Ureter (tissue), 1 donor: ENCODE measurements at places on chromosomes 6 and 20.
A peak's percentile ranks its signal among the peaks of the same experiment; 100 is the strongest.

DNA sequence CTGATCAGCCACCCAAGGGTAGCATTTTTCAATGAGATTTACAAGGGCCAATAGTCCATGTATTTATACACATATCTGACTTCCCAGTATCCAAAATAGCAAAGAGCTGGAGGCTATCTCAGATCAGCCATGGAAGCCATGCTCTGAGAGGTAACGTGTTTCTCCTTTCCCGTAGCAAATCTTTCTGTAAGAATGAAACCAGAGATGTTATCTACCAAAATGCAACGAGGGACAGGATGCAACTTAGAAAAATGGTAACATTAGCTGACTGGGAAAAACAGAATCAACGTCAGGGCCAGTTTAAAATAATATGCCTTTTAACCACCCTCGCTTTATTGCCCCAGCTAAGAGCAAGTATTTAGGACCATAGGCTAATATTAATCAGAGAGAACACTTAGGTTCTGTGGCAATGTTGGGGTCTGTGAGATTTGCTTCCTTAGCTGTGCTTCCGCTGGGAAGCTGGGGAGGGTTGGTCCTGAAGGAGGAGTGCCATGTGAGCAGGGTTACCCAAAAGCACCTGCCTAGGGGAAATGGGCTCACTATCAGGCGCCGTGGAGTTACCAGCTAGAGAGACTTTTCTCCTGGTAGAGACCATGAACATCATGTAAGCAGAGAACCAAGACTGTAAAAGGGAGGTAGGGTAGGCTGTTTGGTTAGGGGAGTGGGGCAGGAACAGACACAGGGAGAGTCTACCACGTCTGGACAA is 1.2 kb downstream of the ZNF831 start:
- no peak for DNase-seq

GRCh38 chr20:17757496-17757895 is 57.7 kb downstream of the BANF2 start:
- no peak for DNase-seq

DNA sequence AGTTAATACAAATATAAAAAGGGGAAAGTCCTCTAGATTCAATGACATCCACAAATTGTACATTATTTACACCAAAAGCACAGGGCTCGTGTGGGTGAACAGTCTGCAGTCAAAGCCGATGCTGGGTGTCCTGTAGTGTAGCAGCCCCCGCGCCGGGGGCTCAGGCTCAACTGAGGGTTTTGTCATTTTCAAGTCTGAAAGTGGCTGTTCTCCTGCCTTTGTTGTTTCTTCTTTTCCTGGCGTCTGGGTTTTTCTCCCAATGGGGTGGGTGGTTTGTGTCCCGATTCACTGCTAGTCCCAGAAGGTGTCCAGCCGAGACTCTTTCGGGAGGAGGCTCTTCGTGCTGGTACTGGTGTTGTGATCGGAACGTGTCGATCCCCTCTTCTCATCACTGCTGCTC is 146.0 kb downstream of the ZMYND8 start:
- no peak for DNase-seq

- no peak for DNase-seq
Measured at GRCh38 chr20:22630701-22631100, 46.3 kb upstream of the FOXA2 start.

- no peak for DNase-seq
Measured at GRCh38 chr6:166419286-166419685, 36.5 kb upstream of the MPC1 start.

DNA sequence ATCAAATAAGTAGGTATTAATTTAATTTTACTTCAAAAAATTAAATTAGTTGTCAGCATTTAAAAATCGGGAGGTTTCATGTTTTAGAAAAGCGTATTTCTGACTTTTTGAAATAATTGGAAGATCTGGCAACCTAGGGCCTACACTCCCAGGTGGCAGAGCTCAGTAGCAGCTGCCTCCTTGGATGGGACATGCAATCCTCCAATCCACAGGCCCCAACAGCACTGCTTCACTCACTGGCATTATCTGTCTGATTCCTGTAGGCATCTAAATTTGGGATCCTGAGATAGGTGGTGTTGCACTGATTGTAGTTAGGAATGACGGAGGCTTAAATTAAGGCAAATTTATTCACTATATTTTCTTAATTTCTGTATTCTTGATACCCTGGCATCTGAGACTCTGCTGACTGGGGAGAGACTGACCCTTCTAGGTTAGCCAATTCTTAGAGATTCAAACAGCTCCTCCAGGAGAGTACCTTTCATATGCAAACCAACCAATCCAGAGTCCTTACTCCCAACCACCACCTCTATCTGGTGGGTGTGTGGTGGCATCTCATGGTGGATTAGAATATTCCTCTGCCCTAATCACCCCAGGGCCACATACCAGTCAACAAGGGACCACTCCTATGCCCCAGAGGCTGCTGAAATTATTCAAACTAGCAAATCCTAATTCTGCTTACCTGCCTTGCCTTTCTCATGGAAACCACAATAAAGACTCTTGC is 146.6 kb upstream of the GLP1R start:
- DNase-seq, result no peak

GRCh38 chr6:141153563-141153962 is 979.2 kb upstream of the GJE1 start:
- DNase-seq, result no peak

DNA sequence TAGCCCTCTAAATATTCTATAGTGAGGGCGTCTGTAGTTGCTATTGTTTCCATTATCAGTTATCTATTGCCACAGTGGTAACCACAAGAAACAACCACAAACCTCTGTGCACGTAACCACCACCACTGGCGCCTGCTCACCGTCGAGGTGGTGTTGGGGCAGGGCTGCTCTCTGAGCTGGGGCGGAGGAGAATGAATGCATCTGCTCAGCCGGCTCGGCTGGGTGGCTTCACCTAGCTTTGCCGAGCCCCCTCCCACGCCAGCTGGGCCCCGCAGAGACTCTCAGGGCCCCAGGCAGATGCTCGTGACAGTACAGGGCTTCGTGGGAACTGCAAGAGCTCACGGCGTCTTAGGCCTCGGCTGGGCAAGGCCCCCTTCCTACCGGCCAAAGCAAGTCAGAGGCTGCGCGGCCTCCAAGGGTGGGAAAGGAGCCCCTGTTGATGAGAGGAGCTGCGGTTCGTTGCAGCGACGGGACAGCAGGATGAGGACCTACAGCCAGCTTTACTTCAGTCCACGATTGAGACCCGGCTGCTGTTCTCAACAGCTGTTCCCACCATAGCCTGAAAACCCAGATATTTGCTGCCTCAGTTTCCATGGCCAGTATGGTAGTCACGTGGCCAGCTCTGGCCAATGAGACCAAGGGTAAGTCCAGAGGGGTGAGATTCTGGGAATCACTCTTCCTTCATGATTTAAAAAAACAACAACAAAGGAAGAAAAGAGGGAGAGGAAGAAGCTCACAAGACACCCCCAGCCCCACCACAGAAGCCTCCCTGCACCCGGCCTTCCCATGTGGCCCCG is 120.2 kb upstream of the AFDN start:
- DNase-seq, result no peak

DNA sequence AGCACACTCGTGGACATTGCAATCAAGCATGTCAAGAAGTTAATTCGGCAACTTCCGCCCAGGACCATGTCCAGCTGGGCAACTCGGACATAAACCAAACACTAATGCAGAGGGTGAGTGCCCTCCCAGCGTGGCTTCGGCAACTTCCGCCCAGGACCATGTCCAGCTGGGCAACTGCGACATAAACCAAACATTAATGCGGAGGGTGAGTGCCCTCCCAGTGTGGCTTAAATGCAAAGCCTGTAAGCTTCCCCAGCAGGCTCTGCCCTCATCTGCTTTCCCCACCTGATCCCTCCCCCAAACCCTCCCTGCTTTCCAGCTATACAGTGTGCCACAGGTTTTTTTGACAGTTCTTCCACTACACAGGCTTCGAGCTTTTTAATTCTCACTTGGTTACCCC is 143.4 kb downstream of the PXDC1 start:
- DNase-seq, result peak; percentile 32

- DNase-seq, result no peak
Measured at GRCh38 chr6:69887714-69888345, 21.5 kb downstream of the COL19A1 start.

DNA sequence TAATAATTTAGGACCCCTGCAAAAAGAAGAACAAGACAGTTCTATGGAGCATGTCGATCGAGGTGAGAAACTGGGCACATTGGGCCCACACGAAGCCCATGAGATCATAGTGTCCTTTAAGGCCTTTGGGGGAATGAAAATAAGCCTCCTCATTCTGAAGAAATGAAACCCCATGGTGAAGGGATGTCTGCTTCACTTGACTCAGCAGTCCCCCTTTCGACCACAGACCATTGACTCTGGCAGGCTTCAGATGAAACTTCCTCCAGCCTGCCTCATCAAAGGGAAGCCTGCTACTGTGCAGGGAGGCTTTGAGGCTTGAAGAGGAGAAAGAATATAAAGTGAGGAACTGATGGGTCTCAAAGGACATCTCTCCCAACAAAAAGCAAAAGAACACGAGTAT is 144.2 kb upstream of the FBXL4 start:
- DNase-seq, result no peak

DNA sequence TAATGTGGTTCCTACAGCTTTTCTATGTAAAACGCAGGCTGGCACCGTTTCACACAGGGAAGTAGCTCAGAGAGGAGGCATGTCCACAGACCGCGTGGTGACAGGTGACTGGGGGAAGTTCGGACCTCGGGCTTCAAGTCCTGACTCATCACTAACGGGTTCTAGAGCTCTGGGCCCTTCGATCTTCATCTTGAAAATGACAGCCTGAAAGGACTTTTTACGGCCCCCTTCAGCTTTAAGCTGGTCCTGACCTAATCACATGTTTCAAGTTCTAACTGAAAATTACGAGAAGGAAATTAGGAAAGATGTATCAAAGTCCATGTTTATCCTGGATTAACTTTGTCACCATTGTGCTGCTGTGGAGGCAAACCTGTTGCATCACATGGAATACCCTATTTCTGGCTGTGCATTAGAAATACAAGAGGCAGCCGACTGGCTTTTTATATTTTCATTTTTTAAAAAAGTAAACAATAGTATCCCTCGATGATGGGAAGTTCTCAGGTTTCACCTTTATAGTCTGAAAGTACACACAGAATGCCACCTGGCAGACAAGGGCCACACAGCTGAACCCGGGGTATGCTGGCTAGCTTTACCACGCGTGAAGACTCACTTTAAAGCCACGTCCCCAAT is 2.0 kb downstream of the MAN1A1 start:
- peak; percentile 63 for DNase-seq

GRCh38 chr6:98578016-98578415 is 256.4 kb upstream of the POU3F2 start:
- no peak for DNase-seq

- DNase-seq, result no peak
Measured at GRCh38 chr6:135869857-135870256, 18.4 kb downstream of the PDE7B start.

DNA sequence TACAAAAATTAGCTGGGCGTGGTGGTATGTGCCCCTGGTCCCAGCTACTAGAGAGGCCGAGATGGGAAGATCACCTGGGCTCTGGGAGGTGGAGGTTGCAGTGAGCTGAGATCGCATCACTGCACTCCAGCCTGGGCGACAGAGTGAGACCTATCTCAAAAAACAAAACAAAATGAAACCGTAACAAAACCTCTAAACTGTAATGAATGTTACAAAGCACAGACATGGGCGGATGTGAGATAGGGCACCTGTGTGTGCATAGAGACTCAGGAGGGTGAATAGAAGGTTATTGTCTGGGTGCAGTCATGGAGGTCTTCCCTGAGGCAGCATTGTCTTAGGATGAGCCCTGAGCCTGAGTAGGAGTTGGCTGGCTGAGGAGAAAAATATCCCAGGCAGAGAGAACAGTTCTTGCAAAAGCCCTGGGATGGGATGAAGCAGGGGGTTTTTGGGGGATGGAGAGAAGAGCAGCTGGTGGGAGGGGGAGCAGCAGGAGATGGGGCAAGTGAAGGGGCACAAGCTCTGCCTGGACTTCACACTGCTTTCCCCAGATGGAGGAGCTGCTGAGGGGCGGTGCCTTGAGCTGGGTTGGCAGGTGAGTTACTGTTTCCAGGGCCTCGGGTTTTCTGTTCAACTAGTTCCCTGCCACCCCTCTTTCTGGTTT is 5.2 kb downstream of the BCAS4 start:
- DNase-seq, result no peak

GRCh38 chr20:54872440-54872839 is 397.0 kb downstream of the DOK5 start:
- DNase-seq, result no peak

GRCh38 chr6:23754197-23754596 is 371.8 kb upstream of the NRSN1 start:
- DNase-seq, result no peak

DNA sequence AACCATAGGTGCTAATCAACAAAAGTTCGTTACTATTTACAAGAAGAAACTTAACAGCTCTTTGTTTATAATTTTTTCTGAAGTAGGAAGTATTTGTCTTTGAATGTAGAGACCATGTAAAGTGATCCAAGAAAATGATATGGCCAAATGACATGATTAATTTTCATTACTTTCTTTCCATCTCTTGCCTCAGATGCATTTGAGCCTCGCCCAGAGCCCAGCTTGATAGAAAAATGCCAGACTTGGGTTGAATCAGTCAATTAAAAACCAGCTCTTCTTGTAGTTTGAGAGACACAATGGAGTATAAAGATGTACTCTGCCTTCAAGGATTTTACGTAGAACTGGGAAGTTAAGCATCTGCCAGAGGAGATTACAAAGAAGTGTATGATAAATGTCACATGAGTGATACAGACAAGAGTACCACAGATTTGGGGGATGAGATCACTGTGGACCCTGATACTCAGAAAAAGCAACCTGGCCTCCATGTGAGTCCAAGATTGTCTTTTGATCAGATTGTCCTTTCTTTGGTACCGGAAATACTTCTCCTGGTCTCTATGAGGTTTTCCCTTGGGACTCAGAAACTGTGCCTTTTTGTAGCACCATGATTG is 92.5 kb upstream of the SUPT3H start:
- DNase-seq, result no peak

DNA sequence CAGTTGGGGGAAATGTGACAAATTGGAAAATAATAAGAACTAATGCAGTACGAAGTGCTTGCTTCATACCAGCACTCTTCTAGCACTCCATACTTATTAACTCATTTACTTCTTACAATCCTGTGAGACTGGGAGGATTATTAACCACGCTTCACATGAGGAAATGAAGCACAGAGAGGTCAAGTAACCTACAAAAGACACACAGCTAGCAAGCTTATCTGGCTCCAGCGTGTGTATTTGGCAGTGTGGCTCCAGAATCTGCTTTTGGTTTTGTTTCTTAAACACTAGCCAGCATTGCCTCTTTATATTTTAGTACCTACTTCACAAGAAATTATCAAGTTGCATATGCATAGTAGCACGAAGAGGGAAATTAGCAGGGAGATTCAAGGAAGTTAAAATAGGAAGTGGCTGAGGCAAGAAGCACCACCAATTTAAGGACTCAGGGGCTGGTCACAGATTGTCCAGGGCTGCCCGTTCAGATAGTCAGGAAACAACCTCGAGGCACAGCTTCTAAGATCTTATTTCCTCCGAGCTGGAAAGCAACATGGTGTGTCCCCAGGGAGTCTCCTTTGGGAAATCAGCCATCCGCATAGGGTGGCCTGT is 302.7 kb upstream of the PRDM1 start:
- DNase-seq, result no peak
